ENCODE measurements at places on chromosomes 1 and 21. TPM values are rescaled to one million over a fixed set of nuclear protein-coding genes. Genes with fewer than 3 reads are reported as not detected.

ELAVL4 gene
- total RNA-seq, result not detected

MARK1 gene
- total RNA-seq, result 0.72 TPM

LCE2B gene
- total RNA-seq, result not detected

CCDC185 gene
- total RNA-seq, result not detected

MYBPH gene
- total RNA-seq, result 0.29 TPM

GPR25 gene
- total RNA-seq, result not detected

OR2L5 gene
- not detected for total RNA-seq

BMP8A gene
- total RNA-seq, result 2.4 TPM

ATF6 gene
- 28.6 TPM for total RNA-seq

KCND3 gene
- total RNA-seq, result 6.5 TPM

SYDE2 gene
- total RNA-seq, result 13.8 TPM

CFHR5 gene
- not detected for total RNA-seq

PTGS2 gene
- total RNA-seq, result 3.3 TPM

ITLN2 gene
- total RNA-seq, result not detected

ZC3H12A gene
- 13.0 TPM for total RNA-seq

FMO5 gene
- 2.7 TPM for total RNA-seq

HPDL gene
- total RNA-seq, result 0.59 TPM

AKR7A3 gene
- 1.2 TPM for total RNA-seq

ACTL8 gene
- not detected for total RNA-seq

ATP5PO gene
- 115 TPM for total RNA-seq

KRTAP19-3 gene
- total RNA-seq, result not detected

SASS6 gene
- total RNA-seq, result 2.5 TPM

NBPF10 gene
- 5.1 TPM for total RNA-seq

ZFYVE9 gene
- 38.0 TPM for total RNA-seq

VANGL1 gene
- 13.3 TPM for total RNA-seq

HSD17B7 gene
- 25.6 TPM for total RNA-seq

C1QB gene
- total RNA-seq, result 0.72 TPM

RHOU gene
- 0.72 TPM for total RNA-seq

RHCE gene
- 0.88 TPM for total RNA-seq

PDPN gene
- total RNA-seq, result 4.7 TPM

LCE1A gene
- not detected for total RNA-seq

ZNF692 gene
- 9.1 TPM for total RNA-seq

TARDBP gene
- 71.7 TPM for total RNA-seq

ZNF648 gene
- not detected for total RNA-seq

OLIG2 gene
- total RNA-seq, result not detected

HSPA6 gene
- total RNA-seq, result 0.88 TPM

OR14K1 gene
- 0.36 TPM for total RNA-seq

GBP5 gene
- total RNA-seq, result under 0.01 TPM

TTC34 gene
- total RNA-seq, result 0.29 TPM

SPATA21 gene
- not detected for total RNA-seq

SYPL2 gene
- 1.8 TPM for total RNA-seq

KRTAP20-2 gene
- total RNA-seq, result not detected

ROR1 gene
- total RNA-seq, result 46.9 TPM

LGR6 gene
- not detected for total RNA-seq

TMEM52 gene
- not detected for total RNA-seq

HCN3 gene
- total RNA-seq, result 2.9 TPM

NBPF15 gene
- 79.0 TPM for total RNA-seq

STX12 gene
- total RNA-seq, result 67.0 TPM

AADACL3 gene
- total RNA-seq, result not detected

Data from osteoblast (primary cell).